ENCODE measurements at places on chromosomes 1 and 21. TPM values are rescaled to one million over a fixed set of nuclear protein-coding genes. Genes with fewer than 3 reads are reported as not detected.

GRCh38 chr1:179082999-179083335 is 1.1 kb downstream of the TOR3A start:
- DNase-seq, result no peak

DNA sequence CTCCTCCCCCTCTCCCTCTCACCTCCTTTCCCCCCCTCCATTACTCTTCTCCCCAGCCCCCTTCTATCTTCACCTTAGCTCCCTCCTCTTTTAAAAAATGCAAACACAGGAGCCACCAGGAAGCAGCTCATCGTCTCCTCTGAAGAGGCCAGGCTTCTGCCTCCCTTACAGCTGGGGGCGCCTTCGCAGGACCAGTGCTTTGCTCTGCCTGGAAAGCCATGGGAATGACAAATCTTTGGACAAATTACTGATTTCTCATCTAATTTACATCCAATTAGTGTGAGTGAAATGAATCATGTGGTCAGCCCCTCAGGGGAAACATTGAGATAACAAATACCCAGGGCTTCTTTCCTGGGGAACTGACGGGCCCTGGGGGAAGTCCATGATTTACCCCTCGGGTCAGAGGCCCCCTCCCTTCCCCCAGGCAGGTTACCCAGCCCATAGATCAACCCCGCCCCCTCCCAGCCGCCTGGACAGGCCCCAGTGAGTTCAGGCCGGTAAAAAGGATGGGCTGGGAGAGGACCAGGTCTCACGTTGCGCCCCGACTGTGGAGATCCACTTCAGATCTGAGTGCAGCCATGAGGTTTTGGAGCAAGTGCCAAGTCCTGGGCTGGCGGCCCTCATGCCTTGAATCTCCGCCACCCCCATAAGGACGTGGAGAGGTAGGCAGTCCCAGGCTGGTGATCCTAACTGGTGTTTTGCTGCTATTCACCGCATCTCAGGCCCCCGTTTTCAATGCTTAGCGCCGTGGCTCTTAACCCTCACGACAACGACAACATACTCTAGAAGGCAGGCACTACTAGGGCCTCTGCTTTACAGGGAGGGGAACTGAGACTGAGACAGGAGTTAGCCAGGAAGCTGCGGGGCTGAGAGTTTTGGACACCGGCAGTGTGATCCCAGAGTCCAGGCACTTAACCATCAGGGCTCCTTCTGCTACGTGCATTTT is 300.8 kb downstream of the RRAGC start:
- DNase-seq, result no peak

- peak; percentile 82 for DNase-seq
Measured at GRCh38 chr1:166839600-166840308, 479 bp downstream of the POGK start.

DNA sequence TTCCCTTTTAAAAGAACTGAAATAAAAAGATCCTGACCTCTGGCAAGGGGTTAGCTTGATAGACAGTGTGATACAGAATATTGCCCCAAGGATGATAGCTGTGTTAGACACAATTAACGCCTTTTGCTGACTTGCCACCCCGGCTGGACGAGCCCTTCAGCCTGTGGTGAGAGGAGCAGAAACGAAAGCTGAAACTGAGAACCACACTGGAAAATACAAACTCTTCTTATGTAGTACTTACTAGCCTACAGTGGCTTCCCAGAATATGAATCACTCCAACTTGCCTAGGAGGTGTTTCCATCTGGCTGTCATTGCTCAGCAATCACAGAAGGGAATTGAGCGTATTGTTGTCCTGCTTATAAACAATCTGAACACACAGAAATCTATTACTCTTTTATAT is 22.9 kb downstream of the SAMSN1 start:
- no peak for DNase-seq

- no peak for DNase-seq
Measured at GRCh38 chr1:3257788-3258187, 188.8 kb downstream of the PRDM16 start.

Gene OR2T3
- not detected for total RNA-seq

All from cardiac septum (tissue), 1 donor.